Omental fat pad (tissue), 4 donors: ENCODE measurements at places on chromosomes 6 and 20. TPM values are rescaled to one million over a fixed set of nuclear protein-coding genes. Genes with fewer than 3 reads are reported as not detected.

Gene CLDN20
- not detected for total RNA-seq

Gene EPPIN
- total RNA-seq, result not detected

Gene CRISP3
- total RNA-seq, result not detected

Gene LRRC73
- total RNA-seq, result not detected

Gene ASCC3
- 44.8 TPM for total RNA-seq

Gene RAMACL
- total RNA-seq, result 5.4 TPM

Gene DEFB118
- not detected for total RNA-seq

Gene GTSF1L
- not detected for total RNA-seq

Gene C20orf141
- not detected for total RNA-seq

Gene EYA4
- 1.2 TPM for total RNA-seq

Gene ANKRD66
- total RNA-seq, result not detected

Gene ENPP4
- total RNA-seq, result 16.8 TPM

Gene CPNE5
- total RNA-seq, result 6.3 TPM

Gene TENT5A
- 33.9 TPM for total RNA-seq

Gene TASP1
- total RNA-seq, result 10.9 TPM

Gene FOXQ1
- not detected for total RNA-seq

Gene IMPG1
- total RNA-seq, result not detected

Gene WFDC10B
- total RNA-seq, result not detected

Gene LST1
- total RNA-seq, result 16.3 TPM

Gene TMEM244
- total RNA-seq, result not detected

Gene SLC12A5
- total RNA-seq, result 0.19 TPM
